HT-29 (cell line): ENCODE measurements at places on chromosomes 1 and 21. TPM values are rescaled to one million over a fixed set of nuclear protein-coding genes. Genes with fewer than 3 reads are reported as not detected.

DNA sequence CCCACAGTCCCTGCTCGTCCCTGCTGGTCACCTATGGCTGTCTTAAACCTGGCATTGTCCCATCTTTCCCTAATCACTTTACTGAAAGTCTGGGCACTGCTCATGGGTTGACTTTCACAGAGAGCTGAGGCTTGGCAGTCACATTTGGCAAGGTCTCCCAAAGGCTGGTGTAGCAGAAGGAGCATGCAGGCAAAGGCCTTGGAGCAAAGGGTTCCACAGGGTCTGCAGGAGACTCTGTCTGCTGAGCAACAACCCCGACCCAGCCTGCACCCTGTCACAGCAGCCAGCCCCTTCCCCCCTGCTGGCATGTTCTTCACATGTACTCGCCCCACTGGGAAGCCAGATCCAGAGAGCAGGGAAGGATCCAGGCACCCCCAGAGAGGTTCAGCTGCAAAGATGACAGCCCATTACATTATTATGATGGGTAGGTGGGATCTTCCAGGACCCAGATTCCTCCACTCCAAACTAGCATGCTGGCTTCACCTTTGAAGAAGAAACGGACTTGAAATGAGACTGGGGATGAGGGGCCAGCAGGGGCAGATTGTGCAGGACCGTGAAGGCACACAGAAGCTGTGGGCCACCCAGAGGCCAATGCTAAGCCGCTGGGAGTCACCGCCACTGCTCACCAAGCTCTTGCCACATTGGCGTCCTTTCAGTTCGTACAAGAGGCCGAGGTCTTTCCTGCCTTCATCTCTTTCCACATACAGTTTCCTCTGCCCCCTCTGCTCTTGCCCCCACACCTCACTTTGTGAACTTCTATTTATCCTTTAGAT is 14.2 kb upstream of the TMEM125 start:
- DNase-seq: no peak

DNA sequence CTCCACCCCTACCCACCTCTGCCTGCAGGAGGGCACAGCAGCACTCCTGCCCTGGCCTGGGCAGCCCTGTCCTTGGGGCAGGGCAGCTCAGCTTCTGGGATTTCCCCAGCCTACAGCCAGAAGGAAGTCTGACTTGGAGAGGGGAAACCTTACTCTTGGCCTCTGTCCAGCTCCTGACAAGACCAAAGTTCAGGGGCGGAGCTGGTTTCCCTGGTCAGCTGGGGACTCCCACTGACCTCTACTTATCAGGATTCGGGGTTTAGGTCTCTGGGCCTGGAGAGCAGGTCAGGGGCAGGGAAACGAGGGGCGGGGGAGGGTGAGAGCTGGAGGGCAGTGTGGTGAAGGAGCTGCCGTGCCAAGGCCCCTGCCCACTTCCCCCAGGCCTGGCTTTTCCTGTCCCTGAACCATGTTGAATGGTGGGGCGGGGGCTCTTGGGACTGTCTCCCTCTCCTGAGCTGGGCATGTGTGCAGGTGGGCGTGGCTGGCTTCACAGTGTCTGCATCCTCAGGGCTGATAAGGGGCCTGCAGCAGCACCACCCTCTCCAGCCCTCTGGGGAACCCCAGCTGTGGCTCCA is 16.8 kb upstream of the ETV3 start:
- DNase-seq: peak; percentile 90

DNA sequence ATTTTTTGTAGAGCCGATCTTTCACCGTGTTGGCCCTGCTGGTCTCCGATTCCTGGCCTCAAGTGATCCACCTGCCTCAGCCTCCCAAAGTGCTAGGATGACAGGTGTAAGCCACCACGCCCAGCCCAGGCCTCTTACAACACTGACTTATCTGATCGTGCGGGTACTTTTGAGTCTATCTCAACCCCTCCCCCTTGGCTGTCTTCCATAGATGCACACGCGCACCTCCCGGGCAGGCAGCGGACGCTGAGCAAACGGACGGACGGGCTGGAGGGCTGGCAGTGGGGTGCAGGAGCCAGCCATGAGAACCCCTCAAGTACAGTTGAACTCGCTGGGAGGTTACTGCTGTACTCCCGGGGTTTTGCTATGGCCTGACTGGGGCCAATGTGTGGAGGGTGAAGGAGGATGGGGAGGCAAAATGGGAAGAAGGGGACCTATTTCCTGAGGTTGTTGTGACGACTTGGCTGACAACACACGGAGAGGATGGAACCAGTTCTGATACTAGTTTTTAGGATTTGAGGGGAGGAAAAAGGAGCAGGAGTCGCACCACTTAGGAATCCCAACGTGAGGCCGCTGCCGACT is 959 bp downstream of the CD58 start:
- DNase-seq: peak; percentile 61

RGSL1 gene
- total RNA-seq: not detected in 2 replicates

DNA sequence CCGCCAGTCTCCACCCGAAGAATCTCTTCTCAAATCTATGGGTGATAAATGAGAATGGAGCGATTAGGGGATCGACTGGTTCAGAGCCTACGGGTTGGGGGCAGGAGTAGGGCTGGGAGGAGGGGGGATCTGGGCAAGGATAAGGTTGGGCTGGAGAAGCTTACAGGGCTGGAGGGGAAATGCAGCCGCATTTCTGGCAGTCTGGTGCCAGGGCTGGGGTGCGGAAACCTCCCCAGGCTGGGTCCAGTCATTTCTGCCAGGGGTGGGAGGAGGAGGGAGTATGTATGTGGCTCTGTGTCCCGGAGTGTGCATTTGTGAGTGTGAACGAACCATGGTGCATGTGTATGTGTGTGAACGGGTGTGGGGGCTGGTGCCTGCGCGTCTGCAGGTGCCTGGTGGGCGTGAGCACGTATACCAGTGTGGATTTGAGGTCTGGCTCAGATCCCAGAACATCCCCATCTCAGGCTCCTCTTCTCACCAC is 10.2 kb downstream of the C1orf216 start:
- DNase-seq: no peak

- DNase-seq: no peak
Measured at GRCh38 chr1:175232335-175232734, 39.8 kb upstream of the KIAA0040 start.

GRCh38 chr1:167208624-167208976 is 12.1 kb upstream of the POU2F1 start:
- DNase-seq: no peak

GRCh38 chr1:56864430-56864829 is 9.8 kb downstream of the C8A start:
- no peak for DNase-seq

OLFM3 gene
- not detected in 2 replicates for total RNA-seq

DNA sequence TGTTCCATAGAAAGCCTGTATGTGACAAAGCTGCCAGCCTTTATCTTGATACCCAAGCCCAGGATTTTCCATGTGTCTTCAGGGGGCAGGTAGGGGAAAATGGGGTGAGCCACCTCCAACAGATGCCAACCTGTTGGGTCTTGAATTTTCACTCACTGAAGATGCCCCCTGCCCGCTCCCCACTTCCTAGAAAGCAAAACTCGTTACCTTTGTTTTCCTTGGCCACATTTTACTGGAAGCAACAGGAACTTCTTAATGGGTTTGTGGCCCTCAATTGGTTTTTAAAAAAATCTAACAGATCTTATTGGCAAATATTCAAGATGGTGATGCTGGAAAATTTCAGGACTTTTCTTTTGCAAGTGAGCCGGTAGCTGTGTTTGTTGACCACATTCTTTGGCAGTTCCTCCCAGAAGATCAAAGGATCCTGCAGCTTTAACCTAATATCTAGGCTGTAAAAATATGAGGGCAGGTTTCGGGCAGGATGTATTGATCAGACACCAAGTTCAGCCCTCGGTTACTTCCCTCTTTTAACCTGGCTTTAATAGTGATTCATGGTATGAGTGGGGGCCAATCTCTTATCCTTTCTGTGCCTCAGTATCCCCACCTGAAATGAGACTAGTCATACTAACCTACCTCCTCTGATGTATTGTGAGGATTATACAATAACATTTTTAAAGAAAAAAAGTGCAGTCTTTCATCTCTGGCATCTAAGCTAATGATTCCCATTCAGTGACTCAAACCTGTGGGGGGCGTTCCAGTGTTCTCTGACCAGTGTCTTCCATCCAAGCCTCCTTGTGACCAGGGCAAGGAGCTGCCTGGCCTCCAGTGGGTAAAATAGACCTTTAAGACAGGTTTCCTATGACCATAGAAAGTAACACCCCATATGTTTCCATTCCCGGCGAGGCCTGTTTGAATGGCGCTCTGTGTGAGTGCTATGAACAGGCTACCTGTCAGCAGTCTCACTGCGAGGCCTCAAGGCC is 21.3 kb upstream of the GNPAT start:
- DNase-seq: peak; percentile 58

DNA sequence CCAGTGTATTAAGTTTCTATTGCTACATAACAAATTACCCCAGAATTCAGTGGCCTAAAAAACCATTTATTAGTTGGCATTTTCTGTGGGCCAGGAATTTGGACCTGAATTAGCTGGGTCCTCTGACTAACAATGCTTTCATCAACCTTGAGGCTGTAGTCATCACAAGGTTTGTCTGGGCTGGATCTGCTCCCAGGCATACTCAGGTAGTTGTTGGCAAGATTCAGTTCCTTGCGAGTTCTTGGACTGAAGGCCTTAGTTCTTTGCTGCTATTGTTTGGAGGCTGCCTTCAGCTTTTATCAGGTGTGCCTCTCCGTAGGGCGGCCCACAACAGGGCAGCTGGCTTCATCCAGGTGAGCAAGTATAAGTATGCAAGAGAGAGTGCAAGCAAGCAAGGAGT is 31.4 kb upstream of the DEPDC1 start:
- no peak for DNase-seq

GRCh38 chr21:19810779-19811178 is 1187.4 kb upstream of the NCAM2 start:
- no peak for DNase-seq

TRIM67 gene
- total RNA-seq: 0.03 and 0.05 TPM in 2 replicates

DNA sequence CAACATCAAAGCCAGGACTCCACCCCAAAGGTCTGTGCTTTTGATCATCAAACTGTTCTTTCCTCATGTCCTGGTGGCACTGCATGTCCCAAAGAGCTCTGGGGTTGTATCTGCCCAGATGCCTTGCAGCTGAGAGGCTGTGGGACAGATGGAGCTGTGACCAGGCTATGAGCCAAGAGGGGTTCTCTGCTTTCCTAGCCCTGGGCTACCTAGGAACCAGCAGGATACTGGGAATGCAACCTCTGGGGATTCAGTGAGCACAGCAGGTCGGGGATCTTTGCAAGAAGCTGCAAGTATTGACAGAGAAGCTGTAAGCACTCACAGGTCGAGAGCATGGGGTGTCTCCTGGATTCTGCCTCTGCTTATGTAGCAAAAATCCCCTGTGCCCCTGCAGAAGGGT is 186.6 kb downstream of the GRIK3 start:
- no peak for DNase-seq
